Heart right ventricle (tissue), 16 donors: ENCODE measurements at places on chromosomes 5 and 9. TPM values are rescaled to one million over a fixed set of nuclear protein-coding genes. Genes with fewer than 3 reads are reported as not detected.

GRCh38 chr5:121979691-121980090, 17.9 kb downstream of the SRFBP1 start:
- DNase-seq: no peak

GRCh38 chr9:76634356-76635054, 129.7 kb upstream of the PCA3 start:
- DNase-seq: no peak

DNA sequence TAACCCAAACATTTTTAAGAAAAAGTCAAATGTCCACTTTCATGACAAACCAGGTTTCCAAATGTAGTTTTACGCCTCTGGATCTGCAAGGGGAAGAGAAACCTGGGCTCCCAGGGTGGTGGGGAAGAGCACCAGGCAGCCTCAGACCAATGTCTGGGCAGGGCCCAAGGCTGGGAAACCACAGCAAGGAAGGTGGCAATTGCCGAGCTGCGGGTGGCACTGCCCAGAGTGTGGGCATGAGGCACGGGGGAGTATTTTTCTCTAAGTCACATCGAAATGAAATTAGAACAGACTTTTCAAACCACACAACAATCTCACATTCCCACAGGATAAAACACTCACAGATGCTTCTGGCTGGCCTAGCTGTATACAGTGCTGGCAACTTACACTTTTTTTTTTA, 32.6 kb upstream of the RASGEF1C start:
- DNase-seq: no peak

DNA sequence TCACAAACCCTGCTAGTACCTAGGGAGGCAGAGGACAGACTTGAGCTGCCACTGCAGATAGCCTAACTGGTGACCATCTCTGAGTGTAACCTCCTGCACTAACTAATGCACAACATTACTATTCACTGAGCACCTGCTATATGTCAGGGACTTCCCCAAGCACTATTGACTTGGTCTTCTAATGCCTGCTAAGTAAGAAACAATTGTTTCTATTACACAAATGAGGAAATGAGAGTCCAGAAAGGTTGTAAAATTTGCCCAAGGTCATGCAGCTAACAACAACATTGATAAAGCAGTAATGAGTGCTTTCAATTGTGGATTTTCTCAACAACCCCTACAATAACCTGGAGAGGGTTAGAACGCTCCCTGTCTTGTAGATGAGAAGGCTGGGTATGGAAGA, 183.7 kb downstream of the ZNF462 start:
- DNase-seq: no peak

DNA sequence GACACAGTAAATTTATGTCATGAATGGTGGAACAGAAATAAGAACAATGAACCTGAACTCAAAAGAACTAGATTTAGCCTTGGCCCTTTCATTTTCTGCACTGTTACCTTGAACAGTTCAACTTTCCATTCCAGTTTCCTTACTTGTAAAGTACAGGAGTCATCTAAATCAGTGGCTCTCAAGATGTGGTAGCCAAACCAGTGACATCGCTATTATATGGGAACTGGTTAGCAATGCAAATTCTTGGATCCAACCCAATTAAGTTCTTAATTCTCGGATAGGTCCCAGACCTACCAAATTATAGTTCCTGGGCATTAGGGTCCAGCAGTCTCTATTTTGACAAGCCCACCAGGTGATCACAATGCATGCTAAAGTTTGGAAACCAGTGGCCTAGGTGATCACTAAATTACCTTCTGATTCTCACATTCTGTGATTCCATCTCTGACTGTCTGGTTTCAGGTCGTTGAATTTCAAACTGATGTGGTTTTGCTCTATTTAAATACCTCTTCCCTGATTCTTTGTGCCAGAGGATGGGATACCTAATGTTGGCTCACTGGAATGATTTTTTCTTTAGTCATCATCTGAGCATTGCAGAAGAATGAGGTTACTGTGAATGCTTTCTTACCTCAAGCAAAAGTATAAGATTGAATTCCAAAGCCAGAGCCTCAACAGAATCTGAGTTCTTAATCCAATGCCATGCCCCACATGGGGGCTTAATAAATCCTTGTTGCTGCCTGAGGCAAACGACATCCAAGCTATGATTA, 253.8 kb downstream of the ENC1 start:
- DNase-seq: no peak

Gene PCDHB14
- total RNA-seq: 3.4 TPM

- DNase-seq: no peak
Observed at GRCh38 chr5:149203921-149204441, 62.7 kb downstream of the ABLIM3 start.

Gene TCF7
- total RNA-seq: 3.3 TPM

Gene NEUROG1
- total RNA-seq: not detected

DNA sequence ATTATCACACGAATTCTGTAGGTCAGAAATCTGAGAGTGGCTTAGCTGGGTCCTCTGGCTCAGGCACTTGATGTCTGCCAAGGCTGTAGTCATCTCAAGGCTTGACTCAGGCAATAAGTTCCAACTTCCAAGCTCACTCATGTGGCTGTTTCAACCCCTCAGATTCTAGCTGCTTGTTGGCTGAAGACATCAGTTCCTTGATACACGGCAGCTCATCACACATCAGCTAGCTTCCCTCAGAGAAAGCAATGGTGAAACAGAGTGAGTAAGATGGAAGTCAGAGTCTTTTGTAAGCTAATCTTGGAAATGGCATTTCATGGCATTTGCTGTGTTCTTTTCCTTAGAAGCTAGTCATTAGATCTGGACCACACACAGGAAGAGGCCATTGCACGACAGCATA, 204.2 kb upstream of the PTGER4 start:
- no peak for DNase-seq

DNA sequence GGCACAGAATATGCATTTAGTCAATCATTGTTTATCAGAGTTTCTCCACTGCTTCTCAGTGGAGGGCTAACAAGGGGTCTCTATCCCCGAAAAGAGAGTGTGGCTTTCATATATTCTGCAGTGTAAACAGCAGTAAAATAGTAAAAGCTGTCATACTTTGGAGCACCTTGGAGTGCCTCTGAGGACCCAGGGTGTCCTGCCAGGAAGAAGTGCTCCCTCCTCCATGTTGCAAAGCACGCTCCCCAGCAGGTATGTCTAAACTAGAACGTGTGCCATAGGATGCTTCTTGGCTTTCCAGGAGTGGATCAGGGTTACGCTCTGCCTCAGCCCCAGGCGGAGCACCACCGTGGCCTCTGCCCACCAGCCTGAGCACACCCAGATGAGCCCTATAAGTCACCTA, 8.5 kb upstream of the TJP2 start:
- DNase-seq: no peak

DNA sequence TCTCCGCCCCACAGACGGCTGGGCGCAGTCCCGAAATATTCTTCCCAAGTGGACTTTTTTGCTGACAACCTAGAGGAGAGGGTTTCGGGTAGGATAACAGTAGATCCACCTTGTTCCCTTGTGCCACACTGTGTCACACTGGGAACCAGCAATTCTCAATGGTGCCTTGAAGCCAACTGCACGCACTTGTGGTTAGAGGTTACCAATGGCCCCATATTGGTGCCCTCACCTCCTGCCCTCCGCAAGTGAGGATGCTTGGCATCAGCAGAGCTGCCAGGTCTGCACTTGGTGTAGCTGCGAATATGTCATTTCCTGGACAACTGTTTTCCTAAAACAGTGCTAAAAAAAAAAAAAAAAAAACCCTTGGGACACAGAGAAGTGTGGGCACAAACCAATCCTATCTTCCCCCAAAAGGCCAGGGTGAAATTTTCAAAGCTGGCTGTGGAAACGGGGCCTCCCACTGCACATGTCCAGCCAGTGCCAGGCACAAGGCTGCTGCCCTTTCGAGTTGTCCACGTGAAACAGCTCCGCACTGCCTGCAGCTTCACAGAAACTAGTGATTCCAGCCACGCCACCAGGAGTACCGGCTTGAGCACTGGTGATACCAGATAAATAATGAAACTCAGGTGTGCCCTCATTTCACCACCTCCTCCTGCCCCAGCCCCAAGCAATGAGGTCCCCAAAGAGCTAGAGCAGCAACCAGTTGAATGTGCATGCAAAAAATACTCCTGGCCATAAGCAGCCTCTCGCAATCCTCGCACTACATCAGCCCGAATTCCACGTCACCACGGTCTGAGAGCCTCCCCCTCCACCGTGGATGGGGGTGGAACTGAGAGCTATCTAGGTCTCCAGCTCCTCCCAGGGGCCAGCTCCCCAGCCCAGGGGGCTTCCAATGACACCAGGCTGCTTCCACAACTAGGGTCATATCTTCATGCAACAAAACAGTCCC, 51.2 kb downstream of the USP20 start:
- no peak for DNase-seq

Gene TLX3
- total RNA-seq: not detected

Gene C5orf52
- not detected for total RNA-seq

DNA sequence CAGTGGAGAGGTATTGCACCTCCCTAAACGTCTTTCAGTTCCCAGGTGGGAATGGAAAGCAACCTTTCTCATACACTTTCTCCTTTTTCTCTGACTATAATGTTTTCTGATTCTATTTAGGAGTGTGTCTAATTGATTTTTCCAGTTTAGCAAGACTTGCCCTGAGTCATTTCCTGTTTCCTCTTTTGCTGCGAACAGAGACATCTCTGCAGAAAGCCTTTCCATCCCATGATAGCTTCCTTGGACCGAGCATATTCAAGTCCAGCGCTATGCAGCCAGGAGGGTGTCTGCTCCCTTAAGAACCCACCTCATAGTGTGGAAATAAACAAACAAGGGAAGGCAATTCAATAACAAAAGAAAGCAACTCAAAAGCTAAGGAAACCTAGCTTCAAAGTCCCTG, 60.0 kb upstream of the CDH6 start:
- DNase-seq: no peak

GRCh38 chr5:179986328-179986727, 78.6 kb upstream of the TBC1D9B start:
- no peak for DNase-seq

DNA sequence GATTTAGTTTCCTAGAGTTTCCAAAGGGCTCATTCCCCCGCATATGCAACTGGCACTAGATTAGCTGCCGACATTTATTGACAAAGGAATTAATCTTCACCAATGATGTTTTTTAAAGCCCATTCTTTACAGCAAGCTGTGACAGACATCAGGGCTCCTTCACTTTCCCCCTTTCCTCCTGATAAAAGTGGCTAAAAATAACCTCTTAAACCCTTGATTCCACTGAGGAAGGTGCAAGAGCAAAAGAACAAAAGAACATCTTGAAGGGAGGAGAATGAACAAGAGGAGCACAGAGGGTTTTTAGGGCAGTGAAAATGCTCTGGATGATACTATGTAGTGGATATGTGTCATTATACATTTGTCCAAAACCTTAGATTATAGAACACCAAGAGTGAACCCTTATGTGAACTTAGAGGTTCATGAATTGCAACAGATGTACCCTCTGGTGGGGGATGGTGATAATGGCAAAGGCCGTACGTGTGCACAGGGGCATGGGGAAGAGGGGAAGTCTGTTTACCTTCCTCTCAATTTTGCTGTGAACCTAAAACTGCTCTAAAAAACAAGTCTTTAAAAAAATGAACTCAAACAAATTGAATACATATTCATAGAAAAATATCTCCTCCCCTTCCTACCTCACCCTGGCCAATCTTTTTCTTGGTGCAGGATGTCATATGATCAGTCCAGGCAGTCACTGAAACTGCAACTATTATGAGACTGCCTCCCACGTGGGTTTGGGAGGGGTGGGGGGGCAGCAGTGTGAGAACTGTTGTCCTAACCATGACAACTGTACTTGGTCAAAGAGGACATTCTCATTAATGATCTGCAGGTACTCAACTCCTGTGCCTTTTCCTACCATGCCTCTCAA, 83.0 kb downstream of the MARCHF3 start:
- DNase-seq: no peak

DNA sequence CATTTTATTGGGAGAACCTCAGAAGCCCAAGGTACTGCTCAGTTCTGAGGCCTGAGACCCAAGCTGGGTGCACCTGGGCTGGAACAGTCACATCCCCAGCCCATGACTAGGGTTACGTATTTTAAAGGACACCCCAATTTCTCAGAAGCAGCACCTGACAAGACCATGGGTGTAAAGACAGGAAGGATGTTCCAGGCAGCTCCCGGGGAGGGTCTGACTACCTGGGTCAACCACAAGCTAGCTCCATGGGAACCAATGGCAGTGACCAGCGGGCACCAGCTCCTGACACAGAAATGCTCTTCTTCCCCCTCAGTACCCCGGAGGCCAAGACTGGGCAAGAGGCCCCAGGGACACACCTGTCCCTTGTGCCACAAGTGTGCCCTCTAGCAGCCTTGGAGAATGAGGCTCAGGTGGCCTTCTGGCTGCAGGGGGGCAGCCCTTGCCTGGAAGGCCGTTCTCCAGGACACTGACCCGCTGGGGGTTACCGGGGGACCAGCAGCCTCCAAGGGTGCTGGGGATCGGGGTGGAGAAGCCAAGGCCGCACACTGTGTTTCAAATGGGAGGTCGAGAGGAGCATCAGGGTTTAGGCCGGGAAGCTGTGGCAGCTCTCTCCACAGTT, 52.6 kb downstream of the IPPK start:
- DNase-seq: no peak

DNA sequence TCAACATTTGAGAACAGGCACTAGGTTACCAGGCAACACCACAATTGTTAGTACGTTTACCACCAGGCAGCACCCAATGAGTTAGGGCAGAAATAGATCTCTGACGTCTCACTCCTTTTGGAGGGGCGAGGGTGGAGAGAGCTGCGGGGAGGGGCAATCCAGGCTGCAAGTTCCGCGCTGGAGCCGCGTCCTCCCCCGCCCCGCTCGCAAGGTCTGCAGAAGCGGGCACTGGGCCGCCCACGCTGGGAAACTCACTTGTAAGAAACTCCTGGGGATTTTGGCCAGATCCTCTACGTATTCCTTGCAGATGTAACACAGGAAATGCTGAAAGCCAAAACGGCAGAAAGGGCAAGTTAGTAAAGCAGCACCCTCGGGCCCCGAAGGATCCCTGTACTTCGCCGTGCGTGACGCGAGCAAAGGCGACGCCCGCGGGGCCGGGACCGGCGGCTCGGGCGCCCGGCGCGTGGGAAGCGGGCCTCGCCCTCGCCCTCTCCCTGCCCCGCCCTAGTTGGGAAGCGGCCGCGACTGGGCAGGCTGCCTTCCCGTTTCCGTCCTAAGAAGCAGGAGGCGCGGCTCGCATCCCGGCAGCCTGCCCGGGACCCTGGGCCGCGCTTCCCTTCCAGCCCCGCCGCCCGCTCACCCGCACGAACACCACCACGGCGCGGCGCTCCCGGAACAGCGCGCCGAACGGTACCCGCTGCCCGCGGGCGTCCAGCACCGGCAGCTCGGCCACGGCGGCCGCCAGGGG, 493 bp downstream of the PRXL2C start:
- DNase-seq: peak; percentile 89

DNA sequence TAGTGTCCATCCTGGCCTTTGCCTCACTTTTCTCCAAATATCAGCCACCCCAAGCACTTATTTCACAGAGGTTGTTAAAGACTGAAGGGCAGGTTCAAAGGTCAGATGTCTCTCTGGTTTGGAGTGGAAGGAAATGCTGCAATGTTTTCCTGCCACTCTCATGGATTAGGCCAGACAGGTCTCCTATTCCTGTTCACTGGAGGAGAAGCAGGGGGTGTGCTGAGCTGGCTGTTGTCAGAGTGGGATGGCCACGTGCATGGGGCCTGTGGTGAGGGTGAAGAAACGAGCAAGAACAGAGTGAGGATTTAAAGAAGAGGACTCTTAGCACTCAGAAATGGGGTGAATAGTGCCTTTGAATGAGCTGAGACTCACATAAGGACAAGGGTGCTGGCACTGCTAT, 6.7 kb downstream of the TMEM8B start:
- DNase-seq: no peak
